ENCODE measurements at places on chromosomes 7 and 10. TPM values are rescaled to one million over a fixed set of nuclear protein-coding genes. Genes with fewer than 3 reads are reported as not detected.
A peak's percentile ranks its signal among the peaks of the same experiment; 100 is the strongest.

GRCh38 chr10:129704786-129705525 is 237.9 kb downstream of the MGMT start:
- H3K4me3 ChIP-seq, result no peak overlapping the region
- H3K4me1 ChIP-seq, result peaks cover 8% of the 10 kb centered on the region
- DNase-seq, result peak; percentile 54

Gene HMX3
- not detected for total RNA-seq

GRCh38 chr7:93327006-93327633 is 95.0 kb downstream of the VPS50 start:
- peaks cover 15% of the 10 kb centered on the region for H3K4me1 ChIP-seq
- DNase-seq, result peak; percentile 92
- peak overlapping the region; percentile 46 for H3K27ac ChIP-seq
- H3K27me3 ChIP-seq, result no peaks in the 10 kb centered on the region
- H3K36me3 ChIP-seq, result no peaks in the 10 kb centered on the region

DNA sequence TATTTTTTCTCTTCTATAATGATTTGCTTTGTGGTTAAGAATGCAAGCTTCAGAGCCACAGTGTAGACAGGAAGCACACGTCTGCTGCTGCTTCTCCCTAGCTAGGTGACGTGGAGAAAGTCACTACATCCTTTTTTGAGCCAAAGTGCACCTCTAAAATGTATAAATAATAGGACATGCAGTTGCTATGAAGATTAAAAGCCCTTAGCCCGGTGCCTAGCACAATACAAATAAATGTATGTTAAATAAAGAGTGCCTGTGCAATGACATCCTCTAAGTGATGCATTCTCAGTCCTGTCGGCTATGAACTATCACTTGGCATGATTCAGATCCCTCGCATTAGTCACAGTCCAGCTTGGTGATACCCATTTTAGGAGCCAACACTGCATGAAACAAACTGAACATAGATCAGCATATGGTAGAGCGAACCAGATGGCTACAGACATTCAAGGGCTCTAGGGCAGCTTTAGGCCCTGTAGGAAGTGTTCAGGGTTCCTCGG is 4.8 kb upstream of the TRDMT1 start:
- H3K4me3 ChIP-seq, result peak overlapping the region; percentile 31
- H3K4me1 ChIP-seq, result peaks cover 53% of the 10 kb centered on the region
- DNase-seq, result peak; percentile 94
- peak overlapping the region; percentile 86 for H3K27ac ChIP-seq
- no peaks in the 10 kb centered on the region for H3K27me3 ChIP-seq

Gene FRAT1
- 1.8 TPM for total RNA-seq

GRCh38 chr10:124214610-124215375 is 121.4 kb upstream of the CHST15 start:
- no peaks in the 10 kb centered on the region for H3K4me1 ChIP-seq
- no peaks in the 10 kb centered on the region for H3K36me3 ChIP-seq
- no peak overlapping the region for H3K27ac ChIP-seq
- DNase-seq, result no peak
- no peak overlapping the region for H3K4me3 ChIP-seq
- H3K27me3 ChIP-seq, result no peaks in the 10 kb centered on the region

Data from GM23248 (cell line).